Stimulated activated CD8-positive, alpha-beta memory T cell treated with anti-CD3 and anti-CD28 coated beads, Interleukin-2, amount 100 ng/mL, for 1 hour (primary cell): ENCODE measurements at places on chromosomes 3 and 15.

GRCh38 chr3:120064641-120065040, 29.6 kb downstream of the GSK3B start:
- DNase-seq = no peak

DNA sequence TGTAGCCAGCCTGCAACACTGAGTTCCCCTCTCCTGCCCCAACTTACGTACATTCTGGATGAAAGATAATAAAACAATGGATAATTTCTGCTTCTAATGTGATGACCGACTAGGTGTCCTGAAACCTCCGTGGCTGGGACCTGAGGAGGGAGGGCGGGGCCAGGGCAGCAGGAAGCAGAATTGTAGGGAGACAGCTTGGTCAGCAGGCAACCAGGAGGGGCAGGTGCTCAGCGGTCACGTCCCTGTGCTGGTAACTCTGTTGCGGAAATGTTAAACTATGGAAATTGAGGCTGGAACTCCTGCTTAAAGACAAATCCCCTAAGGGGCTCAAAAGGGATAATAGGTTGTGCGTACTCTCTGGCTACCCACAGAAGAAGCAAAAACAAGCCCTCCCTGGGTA, 30.4 kb downstream of the SLC6A20 start:
- no peak for DNase-seq

GRCh38 chr3:45174234-45174633, 28.1 kb upstream of the CDCP1 start:
- no peak for DNase-seq

DNA sequence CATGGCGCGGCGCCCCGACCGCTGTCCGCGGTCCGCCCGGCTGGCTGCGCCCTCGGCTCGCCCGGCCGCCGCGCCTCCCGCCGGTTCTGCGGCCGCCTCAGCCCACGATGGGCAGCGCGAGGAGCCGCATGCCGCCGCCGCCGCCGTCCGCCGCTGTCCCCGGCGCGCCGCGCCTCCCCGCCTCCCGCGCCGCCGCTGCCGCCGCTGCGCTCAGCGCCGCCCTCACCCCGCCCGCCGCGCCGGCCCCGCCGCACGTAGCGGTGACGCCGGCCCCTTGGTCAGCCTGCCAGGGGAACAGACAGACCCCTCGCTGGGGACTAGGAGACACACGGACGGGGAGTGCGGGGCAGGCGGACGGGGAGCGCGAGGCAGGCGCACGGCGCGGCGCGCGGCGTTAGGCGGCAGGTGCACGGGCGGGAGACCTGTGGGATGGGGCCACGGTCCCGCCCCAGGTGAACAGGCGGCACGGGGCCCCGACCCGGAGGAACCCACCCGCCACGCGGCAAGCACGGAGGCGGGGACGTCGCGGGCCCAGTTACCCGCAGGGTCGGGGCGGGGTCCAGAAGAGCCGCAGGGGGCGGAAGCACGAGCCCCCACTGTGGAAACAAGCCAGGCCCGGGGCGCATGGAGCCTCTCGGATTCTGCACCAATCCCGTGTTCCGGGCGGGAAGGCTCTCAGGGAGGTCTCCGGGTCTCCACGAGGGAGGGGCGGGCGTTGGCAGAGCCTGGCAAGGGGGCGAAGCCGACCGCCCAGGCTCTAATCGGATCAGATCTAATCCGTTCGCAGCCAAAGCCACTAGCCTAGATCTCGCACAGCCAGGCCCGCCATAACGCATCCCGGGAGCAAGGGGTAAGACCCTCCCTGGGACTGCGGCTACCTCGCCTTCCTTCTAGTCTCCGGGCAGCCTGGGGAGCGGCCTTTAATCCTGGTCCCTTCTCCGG, at the start of gene CSPG5:
Gene CSPG5 (minus strand): TSS at position 175 of the 942 bp plus-strand sequence. CDS start 172 bp downstream, at position 3.
- DNase-seq = no peak

- DNase-seq = no peak
Measured at GRCh38 chr15:70291305-70292075, 193.8 kb upstream of the TLE3 start.

DNA sequence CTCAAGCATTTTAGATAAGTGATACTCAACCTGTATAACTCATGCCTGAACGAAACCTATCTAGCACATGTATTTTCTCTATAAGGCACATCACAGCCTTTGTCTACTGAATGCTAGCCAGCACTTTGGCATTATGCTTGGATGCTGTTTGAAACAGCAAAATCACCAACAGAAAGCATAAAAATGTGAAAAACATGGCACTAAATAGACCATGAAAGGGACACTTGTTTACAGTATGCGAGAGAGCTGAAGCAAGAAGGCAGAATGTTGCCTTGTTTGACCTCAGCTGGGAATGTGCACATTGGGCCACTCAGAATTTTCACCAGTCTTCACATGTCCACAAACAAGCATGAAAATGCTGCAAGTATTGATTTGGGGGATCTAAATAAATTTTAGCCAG, 59.5 kb downstream of the MINDY2 start:
- no peak for DNase-seq

- DNase-seq = no peak
Measured at GRCh38 chr3:81823882-81824395, 62.5 kb upstream of the GBE1 start.

DNA sequence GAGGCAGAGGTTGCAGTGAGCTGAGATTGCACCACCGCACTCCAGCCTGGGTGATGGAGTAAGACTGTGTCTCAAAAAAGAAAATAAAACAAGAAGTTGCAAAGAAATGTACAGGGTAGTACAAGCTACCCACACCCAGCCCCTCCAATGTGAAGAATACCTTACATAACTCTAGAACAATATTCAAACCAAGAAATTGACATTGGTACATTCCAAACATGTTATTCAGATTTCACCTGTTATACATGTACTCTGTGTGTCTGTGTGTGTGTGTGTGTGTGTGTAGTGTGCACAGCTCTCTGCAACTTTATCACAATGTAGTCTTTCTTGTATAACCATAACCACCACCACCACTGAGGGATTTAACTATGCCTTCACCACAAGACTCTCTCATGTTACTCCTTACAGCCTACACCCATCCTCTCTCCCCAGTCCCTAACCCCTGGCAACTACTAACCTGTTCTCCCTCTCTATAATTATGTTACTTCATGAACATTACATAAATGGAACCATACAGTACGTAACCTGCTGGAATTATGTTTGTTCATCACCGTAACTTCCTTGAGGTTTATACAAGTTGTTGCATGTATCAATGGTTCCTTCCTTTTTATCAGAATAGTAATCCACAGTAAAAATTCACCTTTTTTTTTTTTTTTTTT, 16.2 kb upstream of the TJP1 start:
- no peak for DNase-seq
